Pons (tissue), 1 donor: ENCODE measurements at places on chromosomes 6 and 20.

DNA sequence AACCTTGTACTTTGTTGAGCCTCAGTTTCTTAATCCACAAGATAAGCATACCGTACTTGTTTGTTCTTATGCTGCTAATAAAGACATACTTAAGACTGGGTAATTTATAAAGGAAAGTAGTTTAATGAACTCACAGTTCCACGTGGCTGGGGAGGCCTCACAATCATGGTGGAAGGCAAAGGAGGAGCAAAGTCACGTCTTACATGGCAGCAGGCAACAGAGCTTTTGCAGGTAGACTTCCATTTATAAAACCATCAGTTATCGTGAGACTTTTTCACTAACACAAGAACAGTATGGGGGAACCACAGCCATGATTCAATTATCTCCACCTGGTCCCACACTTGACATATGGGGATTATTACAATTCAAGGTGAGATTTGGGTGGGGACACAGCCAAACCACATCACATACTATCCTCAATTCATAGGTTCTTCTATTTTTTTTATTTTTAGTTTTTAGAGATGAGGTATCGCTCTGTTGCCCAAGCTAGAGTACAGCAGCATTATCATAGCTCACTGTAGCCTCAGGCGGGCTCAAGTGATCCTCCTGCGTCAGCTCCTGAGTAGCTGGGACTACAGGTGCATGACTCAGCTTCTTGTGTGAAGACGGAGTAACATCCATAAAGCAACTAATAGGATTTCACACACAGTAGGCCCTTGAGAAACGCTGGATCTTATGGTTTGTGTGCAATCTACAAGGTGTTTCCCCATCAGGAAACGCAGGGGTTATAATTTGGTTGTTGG is 76.7 kb upstream of the IYD start:
- no peak for DNase-seq

DNA sequence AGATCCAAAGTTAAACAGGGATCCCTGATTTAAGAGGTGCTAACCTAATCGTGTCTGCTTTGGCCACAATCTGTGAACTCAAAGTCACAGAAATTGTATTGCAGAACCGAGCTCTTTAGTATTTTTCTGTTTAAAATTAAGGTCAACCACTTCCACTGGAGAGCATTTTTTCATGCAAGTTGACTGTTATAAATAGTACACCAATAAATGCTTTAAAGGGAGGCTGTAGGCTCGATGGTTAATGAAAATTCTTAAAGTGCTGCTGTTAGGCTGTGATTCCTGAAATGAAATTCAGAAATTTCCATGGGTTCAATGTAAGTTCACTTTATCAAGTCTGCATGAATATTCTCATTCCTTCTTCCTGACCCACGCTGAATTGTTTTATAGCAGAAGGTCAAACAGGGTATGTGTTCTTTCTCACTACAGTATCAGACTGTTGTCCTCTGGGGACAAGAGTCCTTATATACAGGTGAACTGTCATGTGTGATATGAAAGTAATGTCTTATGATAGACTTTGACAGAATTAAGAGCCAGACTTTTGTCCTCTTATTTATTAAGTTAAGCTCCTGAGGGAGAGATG is 92.5 kb upstream of the HDGFL1 start:
- no peak for DNase-seq

- DNase-seq = no peak
Measured at GRCh38 chr6:107114926-107115694, at the start of gene BEND3. Gene BEND3 (minus strand): TSS chr6:107115515. CDS start chr6:107099285, 16,230 bp downstream.

DNA sequence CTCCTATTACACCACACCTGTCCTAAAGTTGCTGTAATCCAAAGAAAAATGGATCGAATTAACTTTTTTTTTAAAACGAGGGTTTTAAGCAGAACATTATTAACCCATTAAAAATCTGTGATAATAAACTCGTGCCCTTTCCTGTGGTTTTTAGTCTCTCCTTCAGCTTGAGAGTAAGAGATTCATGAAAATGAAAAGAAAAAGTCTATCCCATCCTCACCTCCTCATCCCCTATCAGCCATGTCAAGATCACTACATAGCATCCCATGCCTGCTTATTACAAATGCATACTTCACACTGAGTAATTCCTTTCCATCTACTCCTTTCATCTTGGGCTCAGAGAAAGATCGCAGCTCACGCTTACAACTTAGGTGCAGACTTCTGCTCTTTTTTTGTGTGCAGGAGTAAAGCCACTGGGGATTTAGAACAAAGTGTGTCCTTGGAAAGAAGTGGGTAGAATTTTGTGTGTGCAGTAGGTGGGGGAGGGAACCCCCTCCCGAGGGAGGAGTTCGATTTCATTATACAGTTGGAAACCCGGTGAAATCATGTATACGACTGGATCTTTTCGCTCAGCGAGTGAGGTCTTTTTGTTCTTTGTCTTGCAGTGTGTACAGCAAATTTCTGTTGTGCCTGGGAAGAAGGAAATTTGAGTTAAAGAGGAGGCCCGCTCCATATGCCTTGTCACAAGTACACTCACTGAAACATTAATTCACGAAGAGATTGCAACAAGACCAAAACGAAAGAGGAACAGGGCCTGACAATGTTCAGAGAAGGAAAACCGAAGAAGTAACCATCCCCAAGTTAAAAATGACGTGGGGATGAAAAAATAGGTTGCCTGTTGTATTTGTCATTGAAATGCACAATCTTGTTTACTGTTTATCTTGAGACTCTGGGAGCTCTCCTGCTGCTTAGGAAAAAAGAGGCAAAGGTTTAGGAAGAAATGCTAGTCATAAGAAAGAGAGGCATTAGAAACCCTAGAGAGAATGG is 146.5 kb upstream of the ZNF217 start:
- DNase-seq = peak; percentile 61

- no peak for DNase-seq
Measured at GRCh38 chr6:169292338-169293124, 38.9 kb upstream of the THBS2 start.

DNA sequence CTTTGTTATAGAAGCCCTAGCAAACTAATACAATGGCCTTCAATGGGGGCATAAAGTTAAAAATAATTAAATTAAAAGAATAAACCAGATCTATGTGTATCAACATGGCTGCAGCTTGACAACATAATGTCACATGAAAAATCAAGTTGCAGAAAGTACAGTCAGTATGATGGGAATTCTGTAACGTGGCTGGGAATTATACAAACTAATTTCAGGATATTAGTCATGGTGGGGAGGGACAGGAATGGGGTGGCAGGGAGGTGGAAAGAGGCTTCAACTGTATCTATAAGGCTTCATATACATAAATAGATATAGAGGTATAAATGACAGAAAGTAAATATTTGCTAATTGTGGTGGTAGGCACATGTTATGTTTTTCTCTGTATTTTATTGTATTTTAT is 107.1 kb downstream of the UNC5CL start:
- no peak for DNase-seq

DNA sequence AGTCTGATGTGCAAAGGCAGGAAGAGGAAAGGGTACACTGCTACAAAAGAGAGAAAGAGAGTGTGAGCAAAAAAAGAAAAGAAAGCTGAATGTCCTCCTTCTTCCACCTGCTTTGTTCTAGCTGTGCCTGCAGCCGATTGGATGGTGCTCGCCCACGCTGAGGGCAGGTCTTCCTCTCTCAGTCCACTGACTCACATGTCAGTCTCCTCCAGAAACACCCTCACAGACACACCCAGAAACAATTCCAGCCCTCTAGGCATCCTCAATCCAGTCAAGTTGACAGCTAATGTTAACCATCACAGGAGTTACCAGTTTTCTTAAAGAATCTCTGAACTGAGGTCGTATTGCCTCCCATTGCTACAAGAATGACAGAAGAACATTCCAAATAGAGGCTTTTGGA is 411.9 kb upstream of the SASH1 start:
- no peak for DNase-seq

DNA sequence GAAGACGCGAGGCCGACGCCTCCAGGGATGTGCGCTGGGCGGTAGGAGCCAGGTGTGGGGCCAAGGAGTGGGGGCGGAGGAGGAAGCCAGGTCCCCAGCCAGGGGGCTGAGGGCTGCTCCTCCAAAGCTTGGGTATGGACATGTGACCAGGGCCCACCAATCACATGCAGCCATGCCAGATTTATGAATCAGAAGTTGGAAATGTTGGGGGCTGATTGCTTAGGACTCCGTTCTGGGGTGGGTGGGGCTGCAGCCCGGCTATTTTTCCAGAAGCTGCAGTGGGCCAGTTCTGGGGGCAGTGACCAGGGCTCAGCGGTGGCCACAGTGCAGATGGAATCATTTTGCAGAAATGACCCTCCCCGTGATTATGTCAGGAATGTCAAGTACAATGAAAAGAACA is 96.0 kb downstream of the CEBPB start:
- no peak for DNase-seq

- no peak for DNase-seq
Measured at GRCh38 chr6:166929542-166930189, 26.7 kb downstream of the RNASET2 start.

- DNase-seq = no peak
Measured at GRCh38 chr6:20724443-20725190, 190.4 kb downstream of the CDKAL1 start.

GRCh38 chr20:695165-695866 is 19.7 kb upstream of the SCRT2 start:
- no peak for DNase-seq

- DNase-seq = no peak
Measured at GRCh38 chr20:46801003-46801702, 91.7 kb downstream of the SLC2A10 start.

- DNase-seq = no peak
Measured at GRCh38 chr6:56852260-56853010, 102.5 kb upstream of the BEND6 start.

DNA sequence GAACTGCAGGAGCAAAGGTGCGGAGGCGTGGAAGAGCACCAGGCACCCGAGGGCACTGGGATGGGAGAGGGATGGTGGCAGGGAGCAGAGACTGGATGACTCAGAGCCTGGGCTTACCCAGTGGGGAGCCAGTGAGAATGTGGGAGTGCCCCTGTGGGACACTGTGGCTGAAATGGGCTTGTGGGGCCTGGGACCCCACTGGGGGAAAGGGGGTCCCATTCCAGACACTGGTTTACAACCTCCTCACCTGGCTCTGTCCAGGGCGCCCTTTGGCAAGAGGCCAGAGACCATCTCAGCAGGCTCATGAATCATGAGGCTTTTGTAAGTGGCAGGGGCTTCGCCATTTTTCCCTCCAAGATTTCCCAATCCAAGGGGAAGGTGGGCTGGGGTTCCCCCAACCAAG is 124.0 kb upstream of the MAFB start:
- DNase-seq = peak; percentile 0

DNA sequence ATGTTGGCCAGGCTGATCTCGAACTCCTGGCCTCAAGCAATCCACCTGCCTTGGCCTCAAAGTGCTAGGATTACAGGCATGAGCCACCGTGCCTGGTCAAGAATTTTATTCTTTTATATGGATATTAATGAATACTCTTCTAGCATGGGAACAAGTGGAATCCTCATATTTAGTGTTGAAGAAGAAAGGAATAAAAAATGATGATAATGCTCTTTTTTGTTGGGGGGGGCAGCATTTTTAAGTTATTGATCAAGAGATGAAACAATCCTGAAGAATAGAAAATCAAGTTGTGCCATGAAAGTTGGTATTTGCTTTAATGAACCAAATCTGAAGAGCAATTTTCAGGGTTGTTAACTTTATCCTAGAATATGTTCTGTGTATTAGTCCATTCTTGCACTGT is 6.7 kb upstream of the DNAAF9 start:
- DNase-seq = no peak

DNA sequence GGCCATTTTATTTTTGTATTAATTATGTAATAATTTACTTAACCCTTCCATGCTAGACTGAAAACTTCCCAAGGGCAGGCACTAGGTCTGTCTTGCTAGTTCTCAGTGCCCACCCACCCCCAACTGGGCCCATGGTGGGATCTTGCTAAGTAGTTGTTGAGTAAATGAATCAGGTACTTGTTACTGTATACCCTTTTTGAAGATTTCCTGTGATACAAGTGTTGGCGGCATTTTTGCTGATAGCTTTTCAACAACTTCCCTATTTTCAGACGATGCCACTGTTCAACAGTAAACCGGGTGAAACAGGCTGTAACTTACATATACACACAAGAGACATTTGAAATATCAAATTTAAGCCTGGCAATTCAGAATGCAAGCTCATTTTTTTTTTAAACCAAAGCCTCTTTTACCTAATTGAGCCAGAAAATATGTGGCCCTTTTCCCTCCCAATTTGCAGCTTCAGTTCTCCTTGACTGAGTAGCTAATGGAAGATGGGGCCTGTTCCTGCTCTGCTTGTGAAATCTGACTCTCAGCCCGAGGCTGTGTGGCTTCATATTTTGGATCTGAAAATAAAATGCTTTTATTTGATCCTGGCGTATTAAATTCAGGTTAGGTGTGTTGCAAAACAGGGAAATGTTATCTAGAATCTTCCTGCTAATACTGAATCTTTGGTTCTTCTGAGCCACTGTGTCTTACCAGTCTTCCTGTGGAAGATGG is 288.3 kb downstream of the NRN1 start:
- DNase-seq = peak; percentile 12

- DNase-seq = no peak
Measured at GRCh38 chr6:108465098-108465495, 95.6 kb upstream of the FOXO3 start.

DNA sequence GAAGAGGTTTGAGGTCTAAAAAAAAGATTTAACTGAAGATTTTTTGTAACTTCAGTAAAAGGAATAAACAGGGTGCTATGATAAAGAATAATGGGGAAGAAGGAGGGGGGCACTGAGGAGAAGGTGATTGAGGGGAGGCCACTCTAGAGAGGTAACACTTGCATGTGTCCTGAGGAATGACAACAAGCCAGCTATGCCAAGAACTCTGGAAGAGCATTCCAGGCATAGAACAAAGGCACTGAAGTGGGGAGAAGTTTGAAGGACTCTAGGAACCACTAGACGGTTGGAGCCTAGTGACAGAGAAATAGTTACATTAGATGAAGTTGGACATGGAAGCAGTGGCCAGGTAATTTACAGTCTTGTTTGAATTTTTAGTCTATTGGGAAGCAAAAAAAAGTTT is 10.8 kb upstream of the SF3B5 start:
- no peak for DNase-seq

GRCh38 chr20:24501764-24502556 is 32.5 kb downstream of the SYNDIG1 start:
- DNase-seq = peak; percentile 89

- no peak for DNase-seq
Measured at GRCh38 chr6:87807475-87807874, 105.4 kb upstream of the AKIRIN2 start.
